Stimulated activated CD4-positive, alpha-beta T cell treated with anti-CD3 and anti-CD28 coated beads, TNF-alpha, amount 100 ng/mL, for 1 hour (primary cell): ENCODE measurements at places on chromosomes 7 and 10.

GRCh38 chr7:155638366-155638765 is 6.1 kb upstream of the RBM33 start:
- no peak for DNase-seq

- no peak for DNase-seq
These were observed 90.5 kb downstream of the BUB3 start for GRCh38 chr10:123244747-123245146.

DNA sequence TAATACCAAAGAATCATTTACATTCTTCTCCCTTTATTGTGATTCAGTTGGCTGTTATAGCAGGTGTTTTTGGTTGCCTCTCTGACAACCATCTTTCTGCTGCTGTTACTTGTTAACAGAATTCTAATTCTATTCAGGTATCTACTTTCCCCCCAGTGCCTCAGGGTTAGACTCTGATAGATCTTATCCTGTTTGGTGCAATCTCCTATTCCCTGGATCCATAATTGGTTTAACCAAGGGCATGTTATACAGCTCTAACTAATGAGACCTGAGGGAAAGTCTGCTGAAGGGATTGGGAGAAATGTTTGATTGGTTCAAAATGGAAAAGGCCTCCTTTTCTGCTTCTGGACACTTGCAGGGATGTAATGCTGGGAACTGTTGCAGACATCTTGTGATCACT is 161.5 kb downstream of the GPR158 start:
- DNase-seq, result no peak

DNA sequence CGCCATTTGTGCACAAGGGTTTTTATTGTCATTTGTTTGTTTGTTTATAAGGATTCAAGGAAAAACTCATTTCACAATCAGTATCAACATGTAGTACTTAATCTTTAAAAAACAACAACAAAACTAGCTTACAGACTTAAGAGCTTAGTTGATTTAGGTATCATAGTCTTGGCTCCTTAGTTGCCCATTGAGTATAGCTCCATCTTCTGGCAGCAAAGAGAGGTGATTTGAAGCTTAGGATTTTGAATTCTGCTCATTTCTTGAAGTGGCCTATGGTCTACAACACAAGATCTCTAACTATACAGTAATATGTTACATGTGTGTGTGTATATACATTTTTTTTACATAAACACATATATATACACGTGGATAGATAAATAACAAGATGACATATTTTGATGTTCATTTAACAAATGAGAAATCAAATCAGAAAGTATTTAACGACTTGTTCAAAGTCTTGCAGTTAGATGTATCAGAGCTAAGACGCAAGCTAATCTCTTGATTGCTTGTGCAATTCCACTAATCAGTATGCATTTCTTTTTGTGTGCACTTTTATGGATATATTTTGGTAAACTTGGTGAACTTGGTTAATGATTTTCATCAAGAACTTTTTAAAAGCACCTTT is 307.3 kb downstream of the CAMK1D start:
- DNase-seq, result no peak

DNA sequence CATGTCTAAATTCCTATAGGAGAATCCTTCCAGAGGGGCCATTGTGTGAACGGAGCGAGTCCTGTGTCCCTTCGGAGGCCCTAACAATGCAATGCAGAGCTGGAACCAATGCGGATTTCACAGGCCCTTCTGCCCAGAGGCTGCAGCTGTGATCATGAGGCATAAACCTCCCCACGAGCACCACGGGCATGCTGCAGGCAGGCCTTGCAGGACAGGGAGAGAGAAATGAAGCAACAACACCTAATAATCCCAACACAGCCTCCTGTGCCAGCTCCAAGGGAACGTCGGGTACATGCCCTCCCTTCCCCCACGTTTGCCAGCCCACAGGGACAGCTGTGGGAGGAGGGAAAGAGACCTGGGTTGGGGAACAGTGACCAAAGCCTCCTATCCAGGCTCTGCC is 74.4 kb downstream of the TNS3 start:
- no peak for DNase-seq

DNA sequence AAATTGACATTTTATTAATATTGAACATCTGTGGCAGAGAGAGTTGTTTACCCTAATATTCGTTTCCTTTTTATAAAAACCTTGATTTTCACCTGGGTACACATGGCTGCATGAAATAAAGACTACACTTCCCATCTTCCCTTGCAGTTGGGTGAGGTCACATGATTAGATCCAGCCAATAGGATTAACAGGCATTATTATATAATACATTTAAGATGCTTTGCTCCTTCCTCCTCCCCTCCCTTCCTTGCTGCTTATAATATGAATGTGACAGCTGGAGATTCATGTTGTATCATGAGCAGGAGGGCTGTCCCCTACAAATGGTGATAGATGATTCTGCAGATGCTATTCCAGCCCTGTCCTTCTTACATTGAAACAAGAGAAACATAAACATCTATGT is 146.6 kb downstream of the SH2D4B start:
- DNase-seq, result no peak

GRCh38 chr10:69208761-69209160 is 11.4 kb upstream of the HKDC1 start:
- DNase-seq, result no peak

GRCh38 chr7:38858259-38858884 is 50.6 kb downstream of the VPS41 start:
- DNase-seq, result no peak

DNA sequence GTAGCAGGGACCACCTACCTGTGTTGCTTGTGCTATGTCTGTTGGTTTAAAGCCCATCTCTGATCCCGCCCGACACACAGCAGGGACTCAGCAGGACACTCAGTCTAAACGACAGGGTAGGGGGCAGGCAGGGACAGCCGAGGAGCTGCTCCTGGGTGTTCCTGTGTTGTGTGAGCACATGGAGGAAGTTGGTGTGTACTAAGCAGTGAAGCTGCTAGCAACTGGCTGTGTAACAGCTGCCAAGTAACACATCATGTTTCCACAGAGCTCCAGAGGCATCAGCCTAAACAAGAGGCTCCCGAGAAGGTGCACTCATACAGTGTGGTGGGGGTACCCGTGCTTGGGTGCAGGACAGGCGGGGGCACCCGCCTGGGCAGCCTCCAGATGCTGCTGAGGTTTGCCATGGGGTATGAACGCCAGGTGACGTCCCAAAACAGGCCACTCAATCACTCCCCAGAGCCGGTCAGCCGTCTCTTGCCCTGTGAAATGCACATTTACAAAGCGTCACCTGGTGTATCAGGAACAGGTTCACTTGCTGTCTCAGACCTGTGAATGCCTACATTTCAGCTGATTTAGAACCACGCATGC is 59.6 kb downstream of the PTPRN2 start:
- DNase-seq, result no peak

DNA sequence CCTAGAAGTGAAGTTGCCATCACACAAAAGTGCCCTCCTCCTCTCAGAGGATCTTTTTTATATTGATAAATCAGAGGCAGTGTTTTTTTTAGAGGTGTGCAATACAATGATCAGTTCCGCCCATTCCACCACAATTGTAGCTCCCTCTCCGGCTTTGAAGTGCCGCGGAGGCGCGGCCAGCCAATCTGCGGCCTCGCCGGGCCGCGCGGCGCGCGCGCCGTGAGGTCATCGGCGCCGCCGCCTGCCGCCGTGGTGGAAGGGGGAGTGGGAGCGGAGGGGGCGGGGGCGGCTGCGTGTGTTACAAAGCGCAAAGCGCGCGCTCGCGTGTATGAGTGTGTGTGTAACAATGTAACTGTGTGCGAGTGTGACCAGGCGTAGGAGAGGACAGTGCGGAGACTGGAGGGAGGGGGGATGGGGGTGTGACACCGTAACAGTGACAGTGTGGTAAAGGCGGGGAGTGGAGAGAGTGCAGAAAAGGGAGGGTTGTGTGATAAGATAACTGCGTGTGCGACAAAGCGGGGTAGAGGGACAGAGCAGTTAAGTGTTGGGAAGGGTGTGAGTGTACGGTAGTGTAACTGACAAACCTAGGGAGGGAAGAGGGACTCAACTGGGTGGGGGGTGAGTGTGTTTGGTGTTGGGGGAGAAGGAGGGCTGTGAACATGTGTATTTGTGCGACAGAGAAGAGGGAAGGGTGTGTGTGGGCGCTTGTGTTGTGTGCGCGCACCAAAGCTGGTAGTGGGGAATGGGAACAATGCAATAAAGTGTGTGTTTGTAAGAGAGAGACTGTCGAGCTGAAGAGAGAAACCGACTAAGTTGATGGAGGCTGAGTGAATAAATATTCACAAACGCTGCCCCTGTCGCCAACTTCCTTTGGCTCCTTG is at the start of gene SP8:
Gene SP8 (minus strand): TSS at position 108 of the 881 bp plus-strand sequence. CDS start 88 bp downstream, at position 20.
- no peak for DNase-seq

DNA sequence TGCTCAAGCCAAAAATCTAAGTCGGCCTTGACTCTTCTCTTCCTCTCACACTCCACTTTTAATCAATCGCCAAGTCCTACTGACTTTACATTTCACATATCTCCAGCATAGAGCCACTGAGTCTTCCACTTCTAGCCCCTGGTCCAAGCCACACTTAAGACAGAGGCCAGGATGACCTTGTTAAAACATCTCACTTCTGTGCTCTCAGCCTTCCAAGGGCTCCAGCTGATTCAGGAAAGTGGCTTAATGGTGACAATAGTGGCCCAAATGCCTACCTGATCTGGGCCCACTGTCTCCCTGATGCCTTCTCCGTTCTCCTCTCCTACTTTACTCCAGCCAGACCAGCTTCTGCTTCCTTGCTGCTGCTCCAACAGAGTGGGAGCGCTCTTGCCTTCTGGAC is 4.4 kb downstream of the TBATA start:
- DNase-seq, result no peak

- no peak for DNase-seq
These were observed 874 bp downstream of the BAIAP2L1 start for GRCh38 chr7:98399890-98400541.

GRCh38 chr7:82051601-82052000 is 281.8 kb upstream of the HGF start:
- no peak for DNase-seq

DNA sequence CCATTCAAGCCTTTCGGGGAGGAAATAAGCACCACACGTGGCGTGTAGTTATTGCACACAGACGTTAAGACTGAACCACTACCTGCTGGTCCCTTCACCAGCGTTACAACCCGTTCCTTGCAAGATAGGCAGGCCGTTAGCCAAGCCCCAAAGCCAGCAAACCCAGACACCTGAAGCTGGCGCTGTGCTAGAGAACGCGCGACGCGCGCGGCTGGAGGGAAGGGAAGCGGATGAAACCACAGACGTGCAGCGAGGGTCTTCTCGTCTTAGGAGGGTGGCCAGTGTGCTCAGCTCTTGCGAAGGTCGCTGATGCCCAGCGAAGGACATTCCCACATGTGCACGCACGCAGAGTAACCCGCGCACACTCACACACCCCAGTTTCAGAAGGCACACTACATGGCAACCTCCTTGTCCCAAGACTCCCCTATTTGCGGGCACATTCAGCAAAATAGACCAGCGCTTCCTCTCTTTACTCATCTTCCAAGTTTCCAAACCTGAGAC is 980 bp downstream of the TMEM26 start:
- no peak for DNase-seq

GRCh38 chr10:117552156-117552631 is 9.6 kb downstream of the EMX2 start:
- DNase-seq, result no peak

GRCh38 chr7:11911900-11912299 is 79.9 kb upstream of the THSD7A start:
- DNase-seq, result no peak

GRCh38 chr7:42292991-42293521 is 56.0 kb upstream of the GLI3 start:
- no peak for DNase-seq

GRCh38 chr10:34635111-34635510 is 180.0 kb downstream of the PARD3 start:
- DNase-seq, result no peak

DNA sequence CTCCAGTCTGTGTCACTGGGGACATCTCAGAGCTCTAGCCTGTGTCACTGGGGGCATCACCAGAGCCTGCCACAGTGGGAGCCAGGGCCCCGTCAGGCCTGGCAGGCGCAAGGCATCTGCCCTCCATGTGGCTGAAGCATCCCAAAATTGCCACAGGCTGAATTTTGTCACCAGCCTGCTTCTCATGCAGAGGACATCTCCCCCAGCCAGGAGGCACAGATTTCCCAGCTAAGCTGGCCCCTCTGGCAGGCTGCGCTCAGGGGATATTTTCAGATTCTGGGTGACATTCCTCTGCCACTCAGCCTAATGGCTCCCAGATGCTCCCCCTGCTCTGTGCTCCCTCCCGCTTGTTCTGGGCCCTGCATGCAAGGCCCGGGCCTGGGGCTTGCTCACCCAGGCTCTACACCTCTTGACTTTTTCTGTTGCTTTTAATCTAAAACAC is 64.6 kb downstream of the COL13A1 start:
- no peak for DNase-seq

DNA sequence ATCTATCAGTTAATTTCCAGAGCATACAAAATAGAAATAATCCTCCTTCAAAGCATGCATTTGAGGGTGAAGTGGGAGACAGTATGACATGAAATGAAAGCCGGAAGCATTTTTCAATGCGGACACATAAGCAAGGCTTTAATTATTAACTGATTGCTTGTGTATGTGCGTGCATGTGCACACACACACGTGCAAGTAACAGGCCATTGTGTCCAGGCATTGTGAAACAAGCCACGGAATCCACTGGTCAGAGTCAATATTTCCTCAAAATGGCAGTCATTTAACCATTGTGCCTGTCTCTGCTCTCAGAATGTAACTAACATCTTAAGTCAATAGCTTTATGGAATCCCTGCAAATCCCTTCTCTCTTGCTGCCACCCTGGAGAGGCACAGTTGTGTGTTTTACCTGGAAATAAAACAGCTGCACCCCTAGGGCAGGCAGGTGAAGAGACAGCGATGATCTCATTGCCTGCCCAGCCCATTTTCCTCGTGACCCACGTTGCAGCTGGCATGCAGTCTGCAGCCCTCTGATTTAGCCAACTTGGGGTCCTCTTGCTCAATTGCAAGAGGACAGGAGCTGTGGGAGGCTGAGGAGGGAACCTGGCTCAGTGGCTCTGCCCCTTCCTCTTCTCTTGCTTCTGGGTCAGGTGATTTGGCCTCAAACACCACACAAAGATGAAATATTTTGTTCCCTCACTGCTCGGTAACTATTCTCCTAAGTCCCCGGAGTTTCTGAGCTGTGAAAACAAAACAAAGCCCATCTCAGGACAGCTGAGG is 500.9 kb upstream of the ZMIZ1 start:
- DNase-seq, result no peak

DNA sequence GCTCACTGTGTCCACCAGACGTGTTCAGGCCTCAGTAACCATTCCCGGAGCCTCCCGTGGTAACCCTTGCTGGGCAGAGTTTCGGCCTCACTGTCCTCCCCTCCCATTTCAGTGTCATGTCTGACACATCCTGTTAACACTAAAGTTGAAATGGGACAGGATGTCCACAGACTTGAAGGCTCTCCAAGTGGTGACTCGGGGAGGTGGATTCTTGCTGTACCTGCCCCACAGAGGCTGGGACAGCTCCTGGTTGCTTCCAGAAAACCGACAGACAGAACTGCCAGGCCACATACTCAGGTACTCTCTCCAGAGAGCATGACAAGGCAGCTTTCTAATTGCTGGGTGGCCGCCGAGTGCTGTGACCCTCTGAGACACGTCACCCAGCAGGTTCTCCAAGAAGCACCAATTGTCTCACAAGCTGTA is 17.9 kb upstream of the CYTH3 start:
- DNase-seq, result no peak

GRCh38 chr10:59651902-59652301 is 57.7 kb downstream of the SLC16A9 start:
- DNase-seq, result no peak

GRCh38 chr7:150471886-150472285 is 21.5 kb downstream of the GIMAP8 start:
- no peak for DNase-seq

GRCh38 chr10:50291261-50291850 is 40.0 kb upstream of the ASAH2 start:
- no peak for DNase-seq

- no peak for DNase-seq
These were observed 269.5 kb downstream of the TSPAN12 start for GRCh38 chr7:120588416-120588815.
